ENCODE measurements at places on chromosomes 7 and 10.

- DNase-seq = no peak
Observed at GRCh38 chr7:55992346-55992745, 28.0 kb downstream of the NIPSNAP2 start.

- no peak for DNase-seq
Observed at GRCh38 chr10:131320860-131321604, 9.5 kb upstream of the TCERG1L start.

DNA sequence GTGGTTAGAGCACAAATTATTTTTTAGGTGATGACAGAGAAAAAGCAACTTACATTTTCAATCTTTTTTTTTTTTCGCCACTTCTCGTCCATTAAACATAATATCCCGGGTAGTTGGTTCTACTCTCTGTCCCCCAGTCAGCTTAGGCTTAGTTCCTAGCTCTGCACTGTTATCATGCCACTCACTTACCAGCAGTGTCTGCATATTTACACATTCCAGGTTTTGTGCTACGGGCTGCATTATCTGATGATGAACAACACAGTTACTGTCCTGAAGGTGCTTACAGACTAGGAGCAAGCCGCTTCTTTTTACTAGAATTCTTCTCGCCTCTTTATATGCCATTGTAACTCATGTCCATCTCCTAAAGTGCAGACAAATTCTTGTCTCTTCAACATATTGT lies 121.8 kb upstream of the NPVF start:
- DNase-seq = no peak

DNA sequence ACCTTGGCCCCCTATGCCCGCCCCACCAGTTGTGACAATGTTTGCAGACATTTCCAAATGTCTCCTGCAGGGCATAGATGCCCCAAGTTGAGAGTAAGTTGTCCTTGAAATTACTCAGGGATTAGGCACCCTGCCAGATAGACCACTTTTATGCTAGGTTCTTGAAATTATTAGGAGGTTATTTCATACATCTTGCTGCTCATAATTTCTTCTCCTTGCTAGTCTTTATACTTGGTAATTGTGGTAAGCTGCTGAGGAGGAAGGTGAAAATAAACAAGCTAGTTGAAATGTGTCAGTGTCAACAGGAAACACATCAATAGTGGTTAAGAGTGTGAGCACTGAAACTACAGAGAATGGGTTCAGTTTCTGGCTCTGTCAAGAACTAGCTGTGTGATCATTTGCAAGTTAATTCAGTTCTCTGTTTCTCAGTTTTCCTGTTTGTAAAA lies 63.7 kb upstream of the AOAH start:
- no peak for DNase-seq

- no peak for DNase-seq
Observed at GRCh38 chr10:122253605-122254004, 17.5 kb upstream of the BTBD16 start.

DNA sequence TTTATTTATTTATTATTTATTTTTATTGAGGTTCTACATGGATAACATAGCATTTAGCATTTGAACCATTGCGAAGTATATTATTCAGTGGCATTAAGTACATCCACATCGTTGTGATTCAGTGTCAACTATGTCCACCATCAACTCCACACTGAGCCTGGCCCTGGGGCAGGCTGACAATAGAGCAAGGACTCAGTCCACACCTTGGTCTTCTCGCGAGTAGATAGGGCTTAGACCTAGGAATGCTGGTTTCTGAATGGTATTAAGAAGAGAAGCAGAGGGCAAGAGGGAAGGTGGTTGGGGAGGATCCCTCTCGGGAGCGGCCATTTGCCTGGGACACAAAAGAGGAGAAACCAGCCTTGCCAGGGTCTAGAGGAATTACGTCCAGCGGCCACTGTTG lies 599.2 kb upstream of the MGMT start:
- no peak for DNase-seq

DNA sequence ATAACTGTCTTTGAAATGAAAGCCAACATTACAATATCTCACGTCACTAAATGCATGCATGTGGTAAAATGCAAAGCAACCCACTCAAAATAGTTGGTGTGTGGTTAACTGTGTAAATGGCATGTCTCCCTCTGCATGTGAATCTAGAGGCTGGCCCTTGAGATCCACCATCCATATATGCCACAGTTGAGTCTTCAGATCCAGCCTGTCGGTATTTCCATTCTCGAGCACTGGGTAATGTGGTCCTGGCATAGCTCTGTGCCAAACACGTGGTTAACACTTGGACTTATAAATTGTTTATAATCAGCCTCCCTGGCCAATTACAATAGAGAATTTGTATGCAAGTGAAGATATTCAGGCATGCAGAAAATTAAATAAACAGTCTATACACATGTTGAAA lies 90.3 kb downstream of the LYZL1 start:
- no peak for DNase-seq

DNA sequence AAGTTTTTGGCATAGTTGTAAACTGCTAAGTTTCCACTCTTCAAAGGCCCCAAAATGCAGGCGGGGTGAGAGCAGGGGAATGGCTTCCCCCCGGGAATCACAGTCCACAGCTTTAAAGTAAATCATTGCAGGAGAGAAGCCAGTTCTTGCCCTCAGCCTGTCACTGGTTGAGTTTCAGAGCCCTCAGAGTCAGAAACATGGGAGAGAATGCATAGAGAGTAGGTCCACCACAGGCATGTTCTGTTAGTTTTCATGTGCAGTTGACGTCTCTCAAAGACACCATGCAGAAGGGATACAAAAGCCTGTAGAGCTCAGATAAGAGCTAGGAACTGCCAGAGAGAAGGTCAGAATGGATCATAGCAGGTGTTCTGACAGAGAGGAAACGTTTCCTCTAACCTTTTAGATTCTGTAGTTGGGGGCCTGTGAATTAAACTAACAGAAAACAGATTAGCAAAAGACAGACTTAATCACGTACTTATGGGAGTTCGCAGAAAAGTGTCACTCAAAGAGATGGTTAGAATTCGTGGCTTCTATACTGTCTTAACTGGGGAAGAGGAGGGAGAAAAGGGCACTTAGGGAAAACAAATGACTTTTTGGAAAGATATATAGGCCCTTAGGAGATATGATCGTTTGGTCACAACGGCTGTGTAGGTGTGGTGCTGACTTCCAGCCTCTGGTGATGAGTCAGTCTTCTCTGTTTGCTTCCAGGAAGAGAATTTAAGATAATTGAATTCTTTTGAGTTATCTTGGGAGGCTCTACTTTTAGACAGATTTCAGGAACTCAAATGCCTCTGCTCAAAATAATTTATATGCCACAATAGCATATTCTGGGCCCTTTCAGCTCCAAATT lies 48.0 kb upstream of the MSRB2 start:
- no peak for DNase-seq

DNA sequence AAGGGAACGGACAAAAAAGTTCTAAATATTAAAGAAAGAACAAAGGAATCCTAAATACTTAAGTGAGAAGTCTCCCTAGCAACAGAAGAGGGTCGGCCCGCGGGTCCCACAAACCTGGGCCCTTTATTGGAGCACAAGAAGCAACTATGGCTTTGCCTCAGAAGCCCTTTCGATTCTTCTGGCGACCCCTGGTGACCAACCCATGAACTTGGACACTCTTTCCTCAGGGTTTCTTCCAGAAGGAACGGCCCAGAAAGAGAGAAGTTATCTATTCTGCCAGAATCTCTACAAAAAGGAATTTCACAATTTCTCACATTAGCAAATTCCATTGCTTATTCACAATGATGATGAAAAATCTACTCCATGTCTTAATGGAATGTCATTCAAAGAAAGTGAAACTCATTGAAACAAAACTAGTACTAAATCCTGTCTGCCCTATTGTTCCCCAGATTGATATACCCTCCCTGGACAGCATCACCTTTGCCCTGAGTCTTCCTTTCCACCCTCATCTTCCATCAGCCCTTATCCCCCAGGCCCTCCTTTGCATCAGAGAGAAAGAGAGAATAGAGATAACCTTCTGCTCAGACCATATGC lies 43.7 kb downstream of the CPVL start:
- peak; percentile 43 for DNase-seq

- no peak for DNase-seq
Observed at GRCh38 chr7:4993471-4993870, 34.5 kb upstream of the MMD2 start.

- no peak for DNase-seq
Observed at GRCh38 chr7:68276725-68277124, 1280.1 kb downstream of the TYW1 start.

GRCh38 chr10:66940965-66941364 lies 15.1 kb downstream of the LRRTM3 start:
- DNase-seq = no peak

DNA sequence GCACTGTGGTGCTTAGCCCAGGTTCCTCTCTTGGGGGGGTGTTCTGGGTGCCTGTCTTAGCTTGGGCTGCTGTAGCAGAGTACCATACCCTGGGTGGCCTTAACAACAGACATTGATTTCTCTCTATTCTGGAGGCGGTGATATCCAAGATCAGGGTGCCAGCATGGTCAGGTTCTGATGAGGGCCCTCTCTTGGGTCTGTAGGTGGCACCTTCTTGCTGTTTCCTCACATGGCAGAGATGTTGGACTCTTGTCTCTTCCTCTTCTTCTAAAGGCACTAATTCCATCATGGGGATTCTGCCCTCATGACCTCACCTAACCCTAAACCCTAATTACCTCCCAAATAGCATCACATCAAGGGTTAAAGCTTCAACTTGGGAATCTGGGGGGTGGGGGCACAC lies 19.9 kb upstream of the CRHR2 start:
- DNase-seq = no peak

DNA sequence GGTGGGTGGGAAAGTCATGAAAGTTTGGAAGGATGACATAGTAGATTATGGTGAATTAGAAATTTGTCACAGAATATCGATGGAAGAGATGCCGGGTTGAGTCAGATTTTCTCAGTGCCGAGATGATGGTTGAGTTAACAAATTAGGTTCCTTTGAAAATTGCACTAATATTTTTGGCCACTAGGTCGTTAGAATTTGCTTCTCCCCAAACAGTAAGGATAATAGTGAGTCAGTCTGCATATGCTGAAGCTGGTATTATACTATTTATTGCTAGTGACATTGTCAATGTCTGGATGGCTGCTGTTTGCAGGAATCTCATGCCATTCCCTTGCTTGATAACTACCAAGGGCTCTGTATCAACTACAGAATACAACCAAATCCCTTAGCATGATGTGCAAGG lies 37.7 kb upstream of the MINDY3 start:
- DNase-seq = no peak

GRCh38 chr10:123926401-123927264 lies 35.0 kb upstream of the CPXM2 start:
- DNase-seq = no peak

DNA sequence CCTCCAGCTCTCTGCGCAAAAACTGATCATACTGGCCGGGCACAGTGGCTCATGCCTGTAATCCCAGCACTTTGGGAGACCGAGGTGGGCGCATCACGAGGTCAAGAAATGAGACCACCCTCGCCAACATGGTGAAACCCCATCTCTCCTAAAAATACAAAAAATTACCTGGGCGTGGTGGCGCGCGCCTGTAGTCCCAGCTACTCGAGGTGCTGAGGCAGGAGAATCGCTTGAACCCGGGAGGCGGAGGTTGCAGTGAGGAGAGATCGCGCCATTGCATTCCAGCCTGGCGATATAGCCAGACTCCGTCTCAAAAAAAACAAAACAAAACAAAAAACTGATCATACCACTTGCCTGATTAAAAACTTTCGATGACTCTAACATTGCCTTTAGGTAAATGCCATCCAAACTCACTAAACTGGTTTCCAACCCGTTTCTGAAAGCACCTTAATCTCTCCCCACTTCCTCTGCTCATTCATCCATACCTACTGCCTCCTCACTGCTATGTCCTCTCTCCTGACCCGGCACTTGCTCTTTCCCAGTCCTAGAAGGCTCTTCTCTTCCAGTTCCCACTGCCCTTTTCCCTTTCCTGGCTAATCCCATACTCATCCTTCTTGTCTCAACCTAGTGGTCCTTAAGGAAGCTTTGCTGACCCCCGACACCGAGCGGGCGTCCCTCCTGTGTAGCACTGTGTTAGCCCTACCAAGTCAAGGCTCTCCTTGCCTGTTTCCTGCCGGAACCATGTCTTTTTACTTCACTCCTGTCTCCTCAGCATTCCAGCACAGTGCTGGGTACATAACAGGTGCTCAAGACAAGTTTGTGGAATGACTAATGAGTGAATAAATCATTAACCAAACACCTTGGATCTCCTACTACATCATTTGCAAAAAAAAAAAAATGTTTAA lies 686 bp upstream of the MIOS start:
- no peak for DNase-seq

DNA sequence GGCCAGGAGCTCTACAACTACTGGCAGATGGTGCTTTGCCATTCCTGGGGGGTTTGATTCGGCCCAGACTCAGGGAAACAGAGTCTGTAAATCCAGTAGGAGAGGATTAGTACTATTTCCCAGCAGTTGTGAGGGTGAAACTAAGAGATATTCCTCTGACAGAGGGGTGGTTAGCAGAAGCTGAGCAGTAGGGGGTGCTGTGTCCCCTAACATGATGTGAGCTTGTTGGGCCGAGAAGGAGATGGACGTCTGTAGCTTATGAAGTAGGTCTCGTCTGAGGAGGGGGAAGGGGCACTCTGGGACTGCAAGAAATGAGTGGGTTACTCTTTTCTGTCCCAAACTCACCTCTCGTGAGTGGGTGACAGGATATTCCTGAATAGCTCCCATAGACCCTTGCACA lies 179.2 kb upstream of the MBL2 start:
- no peak for DNase-seq

DNA sequence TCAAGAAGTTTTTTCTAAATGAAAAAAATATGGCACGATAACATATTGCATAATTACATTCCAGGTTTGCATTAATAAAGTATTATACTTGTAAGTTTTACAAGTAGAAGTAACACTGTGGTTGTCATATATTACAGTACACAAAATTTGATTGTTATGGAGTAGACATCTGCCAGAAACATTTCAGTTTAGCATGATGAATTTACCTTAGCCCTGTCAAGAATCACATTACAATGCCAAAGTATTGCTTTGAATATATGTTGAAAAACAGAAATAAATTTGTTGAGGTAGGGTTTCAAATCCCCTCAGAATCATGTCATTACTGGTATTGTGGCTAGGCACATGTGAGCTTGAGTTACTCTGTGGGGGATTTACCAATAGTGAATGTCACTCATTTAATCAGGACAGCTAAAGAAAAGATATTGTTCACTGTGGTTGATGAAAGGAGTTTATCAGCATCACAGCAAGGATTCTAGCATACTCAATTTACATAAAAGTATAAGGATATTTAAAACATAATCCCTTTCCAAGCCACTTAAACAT lies 112.1 kb downstream of the MDFIC start:
- no peak for DNase-seq

GRCh38 chr10:28906415-28906814 lies 229.1 kb downstream of the BAMBI start:
- DNase-seq = no peak

DNA sequence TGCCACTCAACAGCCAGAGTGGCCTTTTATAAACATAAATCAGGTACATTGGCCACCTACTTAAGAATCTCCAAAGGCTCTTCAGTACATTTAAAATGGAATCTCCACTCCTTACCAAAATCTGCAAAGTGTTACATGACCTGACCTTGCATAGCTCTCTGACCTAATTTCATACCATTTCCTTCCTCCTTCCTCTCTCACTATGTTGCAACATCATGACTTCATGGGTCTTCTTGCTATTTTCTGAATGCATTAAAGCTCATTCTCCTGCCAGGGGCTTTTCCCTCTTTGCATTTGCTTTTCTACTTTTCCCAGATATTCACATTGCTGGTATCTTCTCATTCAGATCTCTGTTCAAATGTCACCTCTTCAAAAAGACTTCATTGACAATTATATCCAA lies 22.1 kb upstream of the PPP1R17 start:
- no peak for DNase-seq

GRCh38 chr7:115087437-115087836 lies 165.5 kb downstream of the MDFIC start:
- DNase-seq = no peak

Measured in NCI-H1092 (cell line).